ENCODE measurements at places on chromosomes 5 and 9.

- DNase-seq: no peak
Measured at GRCh38 chr5:144467792-144468191, 297.1 kb downstream of the KCTD16 start.

GRCh38 chr9:125133403-125134329 lies 9.7 kb downstream of the SCAI start:
- DNase-seq: no peak

- no peak for DNase-seq
Measured at GRCh38 chr5:61697809-61698558, 365.9 kb downstream of the ZSWIM6 start.

DNA sequence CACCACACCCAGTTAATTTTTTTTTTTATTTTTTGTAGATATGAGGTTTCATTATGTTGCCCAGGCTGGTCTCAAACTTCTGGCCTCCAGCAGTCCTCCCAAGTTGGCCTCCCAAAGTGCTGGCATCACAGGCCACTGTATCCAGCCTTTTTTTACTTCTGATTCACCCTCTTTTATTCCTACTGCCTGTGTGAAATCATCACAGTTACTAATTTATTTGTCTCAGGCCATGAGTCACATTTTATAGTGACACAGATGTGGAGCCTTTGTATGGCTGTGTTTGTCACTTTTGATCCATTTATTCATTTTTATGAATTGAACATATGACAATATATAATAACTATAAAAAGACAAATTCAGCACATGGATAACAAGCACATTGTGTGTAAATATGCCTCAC lies 67.1 kb upstream of the SNX2 start:
- DNase-seq: no peak

DNA sequence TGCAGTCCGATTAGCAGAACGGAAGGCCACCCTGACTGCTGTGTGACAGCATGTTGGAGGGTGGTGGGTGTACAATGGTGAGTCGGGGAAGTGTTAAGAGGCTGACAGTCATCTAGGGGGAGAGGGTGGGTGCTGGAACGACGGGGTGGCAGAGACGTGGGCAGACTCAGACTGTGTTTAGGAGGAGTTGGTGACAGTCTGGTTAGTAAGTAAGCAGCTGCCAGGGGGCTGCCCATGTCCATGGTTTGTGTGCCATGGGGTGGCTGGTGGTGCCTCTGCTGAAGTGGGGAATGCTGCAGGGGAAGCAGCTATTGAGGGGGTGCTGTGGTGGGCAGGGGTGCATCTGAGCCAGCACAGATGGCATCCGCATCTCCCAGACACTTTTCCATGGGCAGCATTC lies 51.3 kb upstream of the BOD1 start:
- DNase-seq: no peak

GRCh38 chr5:57211039-57211438 lies 37.2 kb downstream of the GPBP1 start:
- DNase-seq: no peak

- DNase-seq: no peak
Measured at GRCh38 chr5:154205441-154206117, 15.0 kb downstream of the GALNT10 start.

DNA sequence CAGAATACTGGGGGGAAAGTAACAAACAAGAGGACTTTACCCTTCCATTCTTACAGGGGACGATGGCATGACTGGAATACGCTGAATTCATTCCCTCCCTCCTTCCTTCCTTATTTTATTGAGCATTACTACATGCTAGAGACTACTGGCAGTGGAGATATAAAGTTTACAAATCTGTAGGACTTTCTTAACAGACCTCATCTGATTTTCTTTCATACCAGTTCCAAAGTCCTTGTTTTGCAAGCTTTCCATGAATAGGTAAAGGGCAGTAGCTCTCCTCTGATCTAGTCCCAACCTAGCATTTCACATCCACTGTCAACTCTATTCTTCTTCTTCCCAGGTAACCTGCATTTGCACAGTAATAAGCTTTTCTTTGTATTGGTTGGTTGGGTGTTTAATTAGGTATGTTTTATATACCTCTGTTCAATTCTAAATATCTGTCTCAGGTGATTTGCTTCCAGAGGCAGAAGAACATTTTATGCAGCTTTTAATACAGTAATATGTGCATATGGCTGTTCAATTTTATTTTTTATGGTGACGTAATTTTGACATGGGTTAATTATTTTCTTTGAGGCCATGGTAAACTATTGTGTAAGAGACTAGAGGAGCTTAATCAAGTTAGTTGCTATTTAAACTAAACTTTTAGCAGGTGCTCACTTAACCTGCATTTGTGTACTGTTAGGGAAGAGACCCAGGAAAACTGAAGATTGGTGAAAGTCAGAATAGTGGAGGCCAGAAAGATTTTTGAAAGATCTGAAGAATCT lies 150.9 kb downstream of the ARHGAP26 start:
- no peak for DNase-seq

- no peak for DNase-seq
Measured at GRCh38 chr5:64015824-64016223, 53.6 kb upstream of the HTR1A start.

GRCh38 chr9:78040726-78041125 lies 9.1 kb upstream of the GNAQ start:
- no peak for DNase-seq

- DNase-seq: no peak
Measured at GRCh38 chr9:3865141-3865772, 339.5 kb upstream of the RFX3 start.

DNA sequence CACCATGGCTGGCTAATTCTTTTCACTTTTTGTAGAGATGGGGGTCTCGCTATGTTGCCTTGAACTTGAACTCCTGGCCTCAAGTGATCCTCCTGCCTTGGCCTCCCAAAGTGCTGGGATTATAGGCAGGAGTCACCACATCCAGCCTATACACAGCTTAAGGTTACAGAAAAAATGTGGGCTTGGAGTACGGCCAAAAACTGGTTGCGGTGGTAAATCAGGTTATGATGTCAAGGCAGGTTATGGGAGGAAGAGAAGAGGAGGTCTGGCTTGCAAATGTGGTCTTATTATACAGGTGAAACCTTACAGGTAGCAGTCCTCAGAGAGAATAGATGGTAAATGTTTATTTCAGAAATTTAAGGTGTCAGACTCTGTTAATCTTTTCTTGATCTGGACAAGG lies 30.7 kb upstream of the SYK start:
- no peak for DNase-seq

DNA sequence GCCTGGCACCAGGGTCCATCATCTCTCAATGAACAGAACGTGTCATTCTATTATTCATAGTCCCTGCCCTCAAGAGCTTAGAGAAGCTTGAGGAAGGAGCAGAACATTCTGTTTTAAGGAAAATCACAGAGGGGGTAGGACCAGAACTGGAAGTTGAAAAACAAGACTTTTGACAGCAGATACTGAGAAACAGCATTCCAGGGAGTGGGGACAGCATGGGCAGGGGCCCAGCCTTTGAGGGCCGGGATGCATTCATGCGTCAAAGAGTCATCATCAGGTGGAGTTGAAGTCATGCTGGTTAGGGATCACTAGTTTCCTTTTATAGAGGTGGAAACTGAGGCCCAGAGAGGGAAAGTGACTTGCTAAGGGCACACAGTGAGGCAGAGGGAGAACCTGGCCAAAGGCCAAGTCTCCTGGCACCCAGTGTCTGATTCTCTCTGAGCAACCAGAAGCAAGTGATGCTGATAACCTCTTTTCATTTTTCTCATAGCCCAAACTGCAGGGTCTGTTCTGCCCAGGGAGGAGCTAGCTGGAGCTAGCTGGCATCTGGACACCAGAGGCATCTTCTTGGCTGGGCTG lies 41.5 kb upstream of the STXBP1 start:
- DNase-seq: no peak

- DNase-seq: no peak
Measured at GRCh38 chr5:74625742-74626241, 14.7 kb downstream of the ENC1 start.

DNA sequence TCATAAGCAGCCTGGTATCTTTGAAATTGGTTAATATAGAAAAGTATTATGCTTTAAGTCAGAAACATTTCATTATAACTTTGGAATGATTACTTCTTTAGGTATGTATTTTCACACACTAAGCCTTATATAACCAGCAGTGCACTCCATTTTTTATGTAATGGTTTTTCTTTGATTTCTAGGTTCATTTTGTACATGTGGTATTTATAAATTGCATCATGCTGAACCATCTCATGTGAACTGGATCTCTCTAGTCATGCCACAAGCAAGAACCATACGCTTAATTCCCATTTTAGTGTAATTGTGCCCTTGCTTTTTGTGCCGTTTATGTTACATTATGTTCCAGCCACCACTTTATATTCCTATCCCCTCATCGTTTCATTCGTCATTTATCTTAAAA lies 38.6 kb upstream of the SRP19 start:
- no peak for DNase-seq

- no peak for DNase-seq
Measured at GRCh38 chr9:116895961-116896360, 208.9 kb downstream of the TRIM32 start.

- no peak for DNase-seq
Measured at GRCh38 chr9:134983074-134983473, 65.4 kb upstream of the FCN1 start.

DNA sequence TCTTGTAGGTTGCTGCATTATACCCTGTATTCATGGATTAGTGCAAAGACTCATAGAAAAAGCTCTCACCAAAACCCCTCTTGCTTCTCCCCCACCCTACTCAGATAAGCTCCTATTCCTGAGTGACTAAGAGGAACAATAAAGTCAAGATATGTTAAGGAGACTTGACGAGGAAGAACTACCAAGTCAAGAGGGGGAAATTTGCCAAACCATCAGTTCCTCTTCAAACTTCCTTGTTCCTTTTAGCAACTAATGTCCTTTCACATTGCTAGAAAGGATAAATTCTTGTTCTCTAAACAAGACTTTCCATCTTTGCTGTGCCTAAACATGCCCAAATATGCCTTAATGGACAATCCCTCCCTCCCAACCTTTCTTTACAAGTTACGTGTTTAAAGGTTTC lies 27.0 kb downstream of the CNOT8 start:
- no peak for DNase-seq

DNA sequence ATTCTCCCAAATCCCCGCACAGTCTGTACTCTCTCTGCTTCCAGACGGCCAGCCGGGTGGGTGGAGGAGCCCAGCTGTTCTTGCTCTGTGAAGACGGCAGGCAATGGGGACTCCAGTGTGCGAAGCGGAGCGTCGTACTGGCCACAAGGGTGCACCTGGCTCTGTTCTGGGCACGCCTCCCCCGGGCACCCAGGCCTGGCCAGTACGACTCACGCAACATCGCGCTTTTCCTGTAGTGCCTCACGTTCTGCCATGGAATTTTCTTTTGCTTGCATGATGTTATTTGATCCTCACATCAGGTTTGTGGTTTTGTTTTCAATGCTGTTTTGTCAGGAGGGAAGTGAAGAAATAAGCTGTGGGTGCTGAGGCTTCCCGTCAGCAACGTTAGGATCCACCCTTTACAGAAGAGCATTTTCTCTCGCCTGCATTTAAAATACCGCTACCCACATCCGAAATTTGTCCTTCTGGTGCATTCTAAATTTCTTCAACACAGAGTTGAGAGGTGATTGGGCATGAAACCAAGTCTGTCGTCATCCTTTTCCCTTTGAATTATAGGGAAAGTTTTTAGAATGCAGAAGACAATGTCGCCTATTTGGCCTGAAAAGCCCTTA lies 311.7 kb downstream of the TRIM36 start:
- no peak for DNase-seq

GRCh38 chr5:172561151-172561550 lies 79.9 kb upstream of the NEURL1B start:
- no peak for DNase-seq

GRCh38 chr5:69217151-69217511 lies 17.6 kb upstream of the CDK7 start:
- no peak for DNase-seq

DNA sequence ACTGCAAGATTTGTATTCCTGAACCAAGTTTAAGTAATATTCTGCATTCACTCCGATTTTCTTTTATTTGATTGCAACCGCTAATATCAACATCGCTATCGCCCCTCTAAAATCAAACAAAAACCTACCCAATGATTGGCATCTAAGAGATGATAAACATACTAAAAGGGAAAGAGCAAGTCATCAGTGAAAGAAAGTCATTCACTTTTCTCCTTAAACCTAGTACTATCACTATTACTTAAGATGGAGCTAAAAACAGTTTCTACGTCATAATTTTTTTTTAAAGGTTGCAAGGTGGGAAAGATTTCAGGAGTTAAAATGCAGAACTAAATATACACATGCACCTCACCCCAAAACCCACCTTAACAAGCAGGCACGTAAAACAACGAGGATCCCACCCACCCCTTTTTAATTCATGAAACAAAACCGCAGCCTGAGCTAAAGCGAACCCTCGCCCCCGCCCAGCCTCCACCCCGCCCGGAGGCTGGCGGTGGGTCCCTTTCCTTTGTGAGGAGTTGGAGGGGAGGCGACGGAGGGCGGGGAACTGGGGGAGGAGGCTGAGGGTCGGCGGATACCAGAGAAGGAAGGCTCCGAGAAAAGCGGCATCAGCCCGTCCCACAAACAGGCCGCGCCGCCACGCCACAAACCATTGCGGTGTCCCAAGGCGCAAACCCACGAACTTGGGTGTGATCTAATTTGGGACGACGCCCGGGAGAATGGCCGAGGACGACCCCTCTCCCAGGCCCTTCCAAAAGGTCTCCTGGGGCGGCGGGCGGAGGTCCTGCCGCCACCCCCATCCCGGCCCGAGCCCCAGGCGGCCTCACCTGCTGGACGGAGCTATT lies 861 bp downstream of the UBQLN1 start:
- DNase-seq: no peak

DNA sequence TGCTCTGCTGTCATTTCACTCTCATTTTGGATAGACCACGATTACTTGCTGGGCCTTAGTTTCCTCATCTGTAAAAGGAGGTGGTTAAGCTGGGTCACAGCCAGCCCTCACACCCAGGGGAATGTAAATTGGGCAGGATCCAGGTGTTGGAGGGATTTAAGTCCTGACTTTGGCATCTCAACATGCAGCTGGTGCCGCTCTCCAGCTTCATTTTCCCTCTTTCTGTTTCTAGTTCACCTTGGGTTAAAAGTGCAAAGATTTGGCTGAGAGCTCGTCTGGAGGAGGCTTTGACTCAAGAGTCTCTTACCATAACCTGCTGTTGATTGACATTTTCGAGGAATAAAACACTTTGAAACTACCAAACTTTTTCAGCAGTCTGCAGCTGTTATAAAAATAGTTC lies 144.3 kb upstream of the DHFR start:
- no peak for DNase-seq

DNA sequence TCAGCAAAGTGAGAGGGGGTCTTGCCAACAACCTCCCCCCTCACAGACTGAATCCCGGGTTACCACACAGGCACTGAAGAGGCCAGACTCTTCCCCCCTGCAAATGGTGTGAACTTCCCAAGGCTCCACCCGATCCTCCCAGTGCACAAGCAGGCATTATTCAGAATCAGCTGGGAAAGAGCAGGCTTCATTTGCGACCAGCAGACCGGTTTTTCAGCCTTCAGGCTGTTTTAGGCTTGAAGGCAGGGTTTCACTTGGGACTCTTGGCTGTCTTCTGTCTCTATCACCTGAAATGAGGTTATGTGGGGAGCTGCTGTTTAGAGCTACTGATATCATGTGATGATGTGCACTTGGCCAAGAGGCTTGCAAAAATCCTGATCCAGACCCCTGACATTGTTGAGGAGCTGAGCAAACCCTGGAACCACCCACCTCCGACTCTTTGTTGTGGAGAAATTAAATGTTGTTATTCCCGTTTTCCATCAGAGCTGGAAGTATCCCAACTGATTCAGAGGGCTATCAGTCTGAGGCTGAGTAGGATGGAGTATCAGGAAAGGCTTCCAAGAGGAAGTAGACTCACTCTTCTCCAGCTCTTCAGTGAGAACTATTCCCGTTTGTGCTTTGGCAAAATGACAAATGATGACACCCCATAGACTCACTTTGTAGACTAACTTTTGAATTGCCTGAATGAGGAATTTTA lies 63.3 kb upstream of the ZFR start:
- DNase-seq: no peak
